DND-41 (cell line): ENCODE measurements at places on chromosomes 7 and 10.

DNA sequence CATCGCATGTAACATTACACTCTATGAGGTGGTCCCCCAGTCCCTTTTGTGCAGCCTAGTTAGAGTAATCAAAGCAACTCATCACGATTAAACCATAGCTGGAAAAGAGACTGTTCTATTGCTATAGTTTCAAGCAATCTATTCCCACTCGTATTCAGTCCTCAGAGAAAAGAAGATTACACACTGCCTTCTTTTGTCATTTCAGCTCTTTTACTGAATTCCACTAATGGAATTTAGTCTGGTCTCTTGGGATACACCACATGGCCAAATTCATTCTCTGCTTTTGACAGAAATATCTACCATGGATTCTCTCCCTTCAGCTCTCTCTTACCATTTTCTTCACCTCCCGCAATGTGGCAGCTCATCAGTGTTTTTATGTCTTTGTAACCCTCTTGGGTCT is 108.9 kb upstream of the HDAC9 start:
- no peaks in the 10 kb centered on the region for H3K36me3 ChIP-seq
- H3K4me1 ChIP-seq: no peaks in the 10 kb centered on the region
- DNase-seq: no peak
- H3K4me3 ChIP-seq: no peak overlapping the region
- no peak overlapping the region for H3K27ac ChIP-seq

DNA sequence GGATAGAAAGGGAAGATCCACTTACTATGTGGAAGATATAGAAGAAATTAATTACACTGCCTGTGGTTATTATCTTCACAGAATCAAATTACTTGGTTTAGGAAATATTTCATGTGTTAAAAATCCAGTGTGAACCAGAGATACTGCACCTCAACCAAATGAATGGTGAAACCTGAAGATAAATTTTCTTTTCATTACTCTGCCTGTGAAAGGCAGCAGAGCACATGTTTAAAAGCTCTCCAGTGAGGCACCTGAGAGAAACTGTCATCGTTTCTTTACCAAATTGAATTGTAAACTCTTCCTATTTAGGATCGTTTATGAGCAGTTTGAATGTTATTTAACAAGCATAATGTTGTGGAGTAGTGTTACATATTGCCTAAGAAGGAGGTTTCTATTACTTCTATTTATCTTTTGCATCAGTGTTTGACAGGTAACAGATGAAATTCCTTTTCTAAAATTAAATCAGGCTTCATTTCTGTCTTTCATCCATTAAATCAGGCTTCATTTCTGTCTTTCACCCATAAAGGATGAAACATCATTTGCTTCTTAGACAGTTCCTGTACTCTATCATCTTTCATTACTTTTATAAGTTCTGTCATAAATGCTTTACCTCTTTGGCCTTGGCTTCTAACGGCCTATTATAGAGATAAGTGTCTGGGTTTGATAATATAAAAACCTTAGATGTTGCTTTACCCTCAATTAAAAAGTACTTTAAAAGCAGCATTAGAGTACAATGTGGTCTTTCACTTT is 266.6 kb downstream of the NXPH1 start:
- H3K36me3 ChIP-seq: no peaks in the 10 kb centered on the region
- DNase-seq: no peak
- no peak overlapping the region for H3K4me3 ChIP-seq

DNA sequence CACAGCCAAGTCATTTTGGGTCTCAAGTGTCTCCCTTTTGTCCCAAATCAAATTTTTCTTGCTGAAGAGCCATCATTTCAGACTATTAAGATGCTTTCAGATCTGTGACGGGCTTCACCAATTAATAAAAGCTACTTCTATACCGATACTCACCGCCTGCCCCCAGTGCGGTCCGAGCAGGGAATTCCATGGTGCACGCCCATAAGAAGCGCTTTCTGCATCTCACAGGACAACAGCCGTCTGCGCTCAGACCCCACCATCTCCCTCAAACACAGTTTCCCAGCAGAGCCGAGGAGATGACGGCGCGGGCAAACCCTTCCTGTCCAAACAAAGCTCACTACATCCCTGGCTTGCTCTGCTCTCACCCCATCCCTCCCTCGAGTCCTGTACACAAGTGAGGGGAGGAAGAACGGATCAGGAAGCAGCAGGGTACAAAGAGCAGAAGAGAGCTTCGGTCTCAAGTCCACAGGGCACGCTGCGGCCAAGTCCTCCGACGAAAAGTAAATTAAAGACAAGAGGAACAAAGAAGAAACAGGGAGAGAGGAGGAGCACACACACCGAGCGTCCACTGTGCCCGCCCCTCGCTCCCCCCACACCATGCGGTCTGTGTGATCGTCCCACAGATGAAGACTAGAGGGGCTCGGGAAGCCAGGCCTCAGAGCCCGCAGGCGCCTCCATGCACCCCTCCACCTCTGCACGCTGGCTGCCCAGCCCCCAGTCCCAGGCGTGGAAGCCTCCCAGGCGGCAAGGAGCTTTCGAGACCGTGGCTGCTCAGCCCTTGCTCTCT is 121.9 kb downstream of the MAD1L1 start:
- no peak overlapping the region for H3K4me3 ChIP-seq
- no peaks in the 10 kb centered on the region for H3K4me1 ChIP-seq
- no peak for DNase-seq
- no peaks in the 10 kb centered on the region for H3K27me3 ChIP-seq

DNA sequence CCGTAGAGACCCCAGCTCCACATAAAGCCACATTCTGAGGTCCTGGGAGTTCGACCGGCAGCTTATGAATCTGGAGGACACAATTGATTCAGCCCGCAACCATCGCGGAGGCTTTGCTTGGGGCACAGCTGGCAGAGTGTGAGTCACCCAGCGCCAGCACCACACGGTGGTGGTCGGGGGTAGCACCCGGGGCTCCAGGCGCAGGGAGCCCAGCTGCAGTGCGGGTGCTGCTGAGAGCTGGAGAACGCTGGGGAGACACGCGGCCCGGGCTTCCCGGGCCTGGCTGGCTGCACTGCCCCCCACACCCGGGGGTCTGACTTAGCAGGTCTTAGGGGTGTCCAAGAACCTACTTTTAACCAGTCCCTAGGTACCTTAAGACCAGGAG is 87.9 kb downstream of the PAXIP1 start:
- H3K4me3 ChIP-seq: no peak overlapping the region
- no peaks in the 10 kb centered on the region for H3K36me3 ChIP-seq
- no peak overlapping the region for H3K27ac ChIP-seq
- peak; percentile 22 for DNase-seq
- no peaks in the 10 kb centered on the region for H3K27me3 ChIP-seq
- H3K4me1 ChIP-seq: no peaks in the 10 kb centered on the region

GRCh38 chr7:47601881-47602249 is 20.0 kb upstream of the TNS3 start:
- H3K4me3 ChIP-seq: no peak overlapping the region
- no peak overlapping the region for H3K27ac ChIP-seq
- no peaks in the 10 kb centered on the region for H3K4me1 ChIP-seq
- no peaks in the 10 kb centered on the region for H3K27me3 ChIP-seq
- H3K36me3 ChIP-seq: no peaks in the 10 kb centered on the region
- DNase-seq: no peak

DNA sequence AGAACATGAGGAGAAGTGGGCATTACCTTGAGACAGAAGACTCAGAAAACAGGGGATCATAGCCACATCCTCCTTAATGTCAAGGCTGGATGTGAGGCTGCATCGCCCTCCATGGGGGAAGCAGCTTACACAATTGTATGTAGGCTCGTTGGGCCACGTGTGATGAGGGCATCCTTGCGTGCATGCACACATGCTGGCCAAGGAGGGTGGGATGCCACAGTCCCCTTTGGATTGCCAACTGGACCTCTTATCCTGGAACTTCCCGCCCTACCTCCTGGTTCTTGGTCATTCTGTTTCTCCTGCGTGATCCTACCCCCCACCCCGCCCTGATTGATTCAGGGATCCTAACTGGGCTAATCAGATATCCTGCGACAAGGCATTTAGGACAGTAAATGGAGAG is 102.0 kb downstream of the PRKAG2 start:
- no peaks in the 10 kb centered on the region for H3K36me3 ChIP-seq
- DNase-seq: no peak
- no peak overlapping the region for H3K27ac ChIP-seq
- H3K27me3 ChIP-seq: peaks cover 5% of the 10 kb centered on the region

GRCh38 chr7:131769241-131769640 is 212.8 kb upstream of the PODXL start:
- H3K36me3 ChIP-seq: no peaks in the 10 kb centered on the region
- H3K27ac ChIP-seq: no peak overlapping the region
- H3K4me1 ChIP-seq: no peaks in the 10 kb centered on the region
- no peak for DNase-seq

GRCh38 chr10:66748217-66748616 is 177.6 kb upstream of the LRRTM3 start:
- no peaks in the 10 kb centered on the region for H3K27me3 ChIP-seq
- no peak for DNase-seq
- H3K4me1 ChIP-seq: no peaks in the 10 kb centered on the region
- H3K27ac ChIP-seq: no peak overlapping the region
- H3K4me3 ChIP-seq: no peak overlapping the region

- H3K36me3 ChIP-seq: no peaks in the 10 kb centered on the region
- peaks cover 5% of the 10 kb centered on the region; the same call in 1 of the 2 replicates for H3K4me1 ChIP-seq
- no peak overlapping the region for H3K27ac ChIP-seq
- no peak overlapping the region for H3K4me3 ChIP-seq
- DNase-seq: peak; percentile 17
Observed at GRCh38 chr7:134865001-134865845, 85.8 kb downstream of the CALD1 start.

DNA sequence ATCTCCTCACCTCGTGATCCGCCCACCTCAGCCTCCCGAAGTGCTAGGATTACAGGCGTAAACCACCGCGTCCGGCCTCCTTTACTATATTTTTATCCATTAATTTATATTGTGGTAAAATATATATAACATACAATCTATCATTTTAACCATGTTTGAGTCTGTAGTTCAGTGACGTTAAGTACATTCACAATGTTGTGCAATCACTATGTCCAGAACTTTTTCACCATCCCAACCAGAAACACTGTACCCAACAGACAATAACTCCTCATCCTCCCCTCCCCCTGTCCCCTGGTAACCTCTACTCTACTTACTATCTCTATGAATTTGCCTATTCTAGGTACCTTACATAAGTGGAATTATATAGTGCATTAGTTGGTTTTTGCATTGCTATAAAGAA is 297.5 kb upstream of the GALNT17 start:
- no peaks in the 10 kb centered on the region for H3K36me3 ChIP-seq
- DNase-seq: no peak
- no peak overlapping the region for H3K4me3 ChIP-seq

DNA sequence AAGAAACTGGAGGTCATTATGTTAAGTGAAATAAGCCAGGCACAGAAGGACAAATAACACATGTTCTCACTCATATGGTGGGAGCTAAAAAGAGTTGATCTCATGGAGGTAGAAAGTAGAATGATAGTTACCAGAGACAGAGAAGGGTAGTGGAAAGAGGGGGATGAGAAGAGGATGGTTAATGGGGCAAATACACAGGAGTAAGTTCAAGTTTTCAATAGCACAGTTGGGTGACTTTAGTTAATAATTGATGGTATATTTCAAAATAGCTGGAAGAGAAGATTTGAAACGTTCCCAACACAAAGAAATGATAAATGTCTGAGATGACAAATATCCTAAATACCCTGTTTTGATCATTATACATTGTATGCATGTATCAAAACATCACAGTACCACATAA is 261.8 kb downstream of the THSD7A start:
- H3K4me1 ChIP-seq: no peaks in the 10 kb centered on the region
- no peak for DNase-seq
- H3K4me3 ChIP-seq: no peak overlapping the region

- peaks cover 16% of the 10 kb centered on the region for H3K36me3 ChIP-seq
- H3K4me3 ChIP-seq: peak overlapping the region; percentile 79
- no peak for DNase-seq
- H3K27me3 ChIP-seq: no peaks in the 10 kb centered on the region
Observed at GRCh38 chr10:97291357-97292096, 910 bp downstream of the ARHGAP19 start.

- no peak for DNase-seq
- H3K4me3 ChIP-seq: no peak overlapping the region
- no peaks in the 10 kb centered on the region for H3K27me3 ChIP-seq
- no peak overlapping the region for H3K27ac ChIP-seq
Observed at GRCh38 chr10:70753026-70753663, 32.0 kb downstream of the TBATA start.

DNA sequence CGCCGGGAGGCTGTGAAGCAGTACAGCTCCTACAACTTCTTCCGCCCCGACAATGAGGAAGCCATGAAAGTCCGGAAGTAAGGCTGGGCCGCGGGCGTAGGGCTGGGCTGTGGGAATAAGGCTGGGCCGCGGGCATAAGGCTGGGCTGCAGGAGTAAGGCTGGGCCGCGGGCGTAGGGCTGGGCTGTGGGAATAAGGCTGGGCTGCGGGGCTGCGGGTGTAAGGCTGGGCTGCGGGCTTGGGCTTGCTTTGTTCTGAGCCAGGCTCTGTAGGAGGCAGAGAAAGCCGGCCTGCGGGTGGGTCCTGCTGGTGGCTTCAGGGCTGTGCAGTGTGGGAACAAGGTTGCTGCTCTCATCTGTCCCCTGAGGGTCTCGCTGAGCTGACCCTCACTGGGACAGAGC is 12.5 kb downstream of the PFKFB3 start:
- DNase-seq: no peak
- peaks cover 3% of the 10 kb centered on the region; the same call in 1 of the 2 replicates for H3K4me1 ChIP-seq
- peaks cover 90% of the 10 kb centered on the region for H3K36me3 ChIP-seq
- no peaks in the 10 kb centered on the region for H3K27me3 ChIP-seq

DNA sequence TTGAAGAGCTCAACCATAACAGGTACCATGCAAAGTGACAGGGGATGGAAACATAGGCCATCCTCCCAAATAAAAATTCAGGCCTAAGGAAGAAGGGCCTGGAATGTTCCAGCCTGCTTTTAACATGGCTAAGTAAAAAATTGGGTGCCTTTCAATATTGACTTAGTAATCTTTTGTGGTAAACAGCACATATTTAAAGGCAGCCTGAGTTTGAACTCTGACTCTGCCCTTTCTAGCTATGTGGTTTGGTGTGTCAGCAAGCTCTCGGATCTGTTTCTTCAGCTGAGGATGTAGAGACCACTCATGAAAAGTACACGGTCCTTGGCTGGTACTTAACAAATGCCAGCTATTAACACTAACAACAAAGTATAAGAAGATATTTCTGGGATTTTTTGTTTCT is 191.8 kb upstream of the CDCA7L start:
- DNase-seq: no peak
- no peaks in the 10 kb centered on the region for H3K27me3 ChIP-seq
- no peak overlapping the region for H3K4me3 ChIP-seq
- H3K36me3 ChIP-seq: peaks cover 92% of the 10 kb centered on the region
- H3K27ac ChIP-seq: no peak overlapping the region

DNA sequence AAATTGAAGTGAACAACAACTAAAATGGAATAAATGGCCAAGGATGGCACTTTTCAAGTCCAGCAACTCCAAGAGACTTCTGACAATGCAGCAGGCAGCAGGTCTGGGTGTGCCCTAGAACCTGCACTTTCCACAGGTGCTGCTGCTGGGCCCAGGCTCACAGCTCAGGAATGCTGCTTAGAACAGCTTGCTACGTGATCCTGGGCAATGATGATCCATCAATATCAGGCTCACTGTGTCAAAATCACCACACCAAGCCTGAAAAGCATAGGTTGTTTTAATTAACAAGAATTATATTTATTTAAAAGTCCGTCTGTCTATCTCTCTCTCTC is 148.4 kb downstream of the TNS3 start:
- no peak overlapping the region for H3K27ac ChIP-seq
- H3K4me1 ChIP-seq: no peaks in the 10 kb centered on the region
- no peaks in the 10 kb centered on the region for H3K36me3 ChIP-seq
- no peak for DNase-seq
- H3K27me3 ChIP-seq: no peaks in the 10 kb centered on the region
